Sigmoid colon (tissue), 7 donors: ENCODE measurements at places on chromosomes 16 and 17. TPM values are rescaled to one million over a fixed set of nuclear protein-coding genes. Genes with fewer than 3 reads are reported as not detected.

GRCh38 chr16:71201556-71201955, 29.0 kb downstream of the HYDIN start:
- DNase-seq: no peak

- no peak for DNase-seq
These were observed 199.8 kb downstream of the CYB561 start for GRCh38 chr17:63246344-63246743.

GRCh38 chr17:8125154-8125946, 1.4 kb upstream of the HES7 start:
- peak; percentile 92 for DNase-seq

Gene TAT
- not detected for total RNA-seq
